ENCODE measurements at places on chromosomes 2 and 18.

DNA sequence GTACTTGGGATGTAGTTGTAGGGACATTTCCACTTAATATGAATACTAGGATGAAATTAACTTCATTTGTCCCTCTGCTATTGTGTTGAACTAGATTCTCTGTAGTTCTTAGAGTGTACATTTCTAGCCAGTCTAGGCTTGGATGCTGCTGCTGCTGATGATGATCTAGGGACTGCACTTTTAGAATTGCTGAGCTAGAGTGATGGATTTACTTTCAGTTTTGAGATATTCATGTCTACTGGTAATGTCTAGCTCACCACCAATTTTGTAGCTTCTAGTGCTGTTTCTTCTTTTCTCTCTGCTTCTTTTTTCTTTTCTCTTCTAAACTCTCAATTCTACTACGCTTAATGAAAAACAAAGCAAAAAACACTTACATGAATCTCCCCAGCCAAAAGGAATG, 49.4 kb downstream of the MRPS9 start:
- no peak for DNase-seq

DNA sequence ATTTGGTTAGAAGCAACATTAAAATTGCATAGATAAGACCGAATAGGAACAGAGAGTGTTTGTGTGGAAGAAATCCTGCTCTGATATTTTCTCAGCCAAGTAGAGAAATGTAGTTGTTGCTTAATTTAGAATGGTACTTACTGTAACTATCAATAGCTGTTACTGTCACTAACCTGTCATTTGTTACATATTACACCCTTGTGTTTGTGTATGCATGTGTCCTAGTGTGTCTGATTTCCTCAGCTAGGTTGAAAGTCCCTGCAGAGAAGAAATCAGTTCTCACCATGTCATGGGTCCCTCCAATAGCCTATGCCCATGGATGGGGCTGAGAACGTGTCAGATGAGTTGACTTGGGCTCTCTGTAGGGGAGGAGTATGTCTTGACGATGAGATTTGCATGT, 94.4 kb downstream of the SPTBN1 start:
- DNase-seq, result no peak

DNA sequence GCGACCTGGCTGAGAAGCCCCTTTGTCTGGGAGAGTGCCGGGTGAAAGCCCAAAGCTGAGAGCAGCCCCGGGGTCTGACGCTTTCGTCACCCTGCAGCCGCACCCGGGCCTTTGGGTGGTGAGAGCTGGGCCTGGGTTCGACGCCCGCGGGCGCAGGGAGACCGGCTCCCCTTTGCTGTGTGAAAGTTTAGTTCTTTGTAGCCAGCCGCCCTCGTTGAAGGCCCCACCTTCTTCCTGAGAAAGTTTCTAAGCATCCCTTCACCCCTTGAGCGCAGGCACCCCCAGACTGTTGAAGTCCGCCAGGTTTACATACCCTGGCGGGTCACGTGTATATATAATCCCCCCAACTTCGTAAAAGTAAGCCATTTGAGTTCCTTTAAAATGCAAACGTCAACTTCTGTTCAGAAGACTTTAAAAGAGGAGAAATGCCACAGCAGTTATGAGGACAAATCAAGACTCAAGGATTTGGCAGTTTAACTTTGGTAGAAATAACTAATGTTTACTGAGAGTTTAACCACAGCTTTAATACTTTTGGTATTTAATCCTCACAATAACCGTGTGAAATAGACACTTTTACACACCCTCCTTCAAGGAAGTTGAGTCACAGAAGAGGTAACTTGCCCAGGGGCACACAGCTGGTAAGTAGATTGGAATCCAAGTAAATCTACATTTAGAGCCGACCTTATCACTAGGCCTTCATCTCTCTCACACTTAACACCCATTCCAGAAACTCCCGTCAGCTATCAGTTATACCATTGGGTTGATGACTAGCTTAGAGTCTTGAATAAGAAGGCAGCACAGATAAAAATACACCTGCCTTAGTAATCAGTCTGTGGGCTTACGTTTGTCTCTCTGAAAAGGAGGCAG, 1.1 kb upstream of the MBOAT2 start:
- no peak for DNase-seq

DNA sequence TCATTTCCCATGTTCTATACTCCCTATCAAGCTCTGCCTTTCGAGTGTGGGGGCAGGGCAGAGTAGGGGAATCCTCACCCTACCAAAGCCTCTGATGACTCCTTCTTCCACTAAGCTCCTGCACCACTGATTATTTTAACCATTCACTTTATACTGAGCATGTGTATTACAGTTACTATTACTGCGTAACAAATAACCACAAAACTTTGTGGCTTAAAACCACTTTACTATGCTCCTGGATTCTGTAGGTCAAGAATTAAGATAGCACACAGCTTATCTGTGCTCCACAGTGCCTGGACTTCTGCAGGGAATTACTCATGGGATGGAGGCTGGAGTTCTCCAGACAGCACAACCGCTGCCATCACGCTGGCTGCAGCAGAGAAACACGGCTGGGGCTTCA, 117.4 kb upstream of the DNAJC10 start:
- DNase-seq, result no peak

DNA sequence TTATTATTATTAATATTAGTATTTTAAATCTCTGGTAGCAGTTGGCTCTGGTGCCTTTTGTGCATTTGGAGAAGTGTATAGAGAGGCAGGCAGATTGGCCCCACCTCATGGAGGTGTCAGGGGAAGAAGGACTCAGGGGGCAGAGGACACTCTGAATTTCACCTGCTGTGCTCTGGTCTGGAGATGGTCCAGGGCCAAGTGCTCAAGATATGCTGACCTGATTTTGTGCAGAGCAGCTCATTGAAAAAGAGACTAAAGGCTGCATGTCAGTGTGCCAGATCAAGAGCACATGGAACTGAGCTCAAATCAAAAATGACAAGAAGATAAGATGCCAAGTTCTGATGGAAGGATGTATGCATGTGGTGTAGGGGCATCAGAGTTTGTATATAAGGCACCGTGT, 323.6 kb upstream of the TNP1 start:
- no peak for DNase-seq
